ENCODE measurements at places on chromosomes 13 and 19.

DNA sequence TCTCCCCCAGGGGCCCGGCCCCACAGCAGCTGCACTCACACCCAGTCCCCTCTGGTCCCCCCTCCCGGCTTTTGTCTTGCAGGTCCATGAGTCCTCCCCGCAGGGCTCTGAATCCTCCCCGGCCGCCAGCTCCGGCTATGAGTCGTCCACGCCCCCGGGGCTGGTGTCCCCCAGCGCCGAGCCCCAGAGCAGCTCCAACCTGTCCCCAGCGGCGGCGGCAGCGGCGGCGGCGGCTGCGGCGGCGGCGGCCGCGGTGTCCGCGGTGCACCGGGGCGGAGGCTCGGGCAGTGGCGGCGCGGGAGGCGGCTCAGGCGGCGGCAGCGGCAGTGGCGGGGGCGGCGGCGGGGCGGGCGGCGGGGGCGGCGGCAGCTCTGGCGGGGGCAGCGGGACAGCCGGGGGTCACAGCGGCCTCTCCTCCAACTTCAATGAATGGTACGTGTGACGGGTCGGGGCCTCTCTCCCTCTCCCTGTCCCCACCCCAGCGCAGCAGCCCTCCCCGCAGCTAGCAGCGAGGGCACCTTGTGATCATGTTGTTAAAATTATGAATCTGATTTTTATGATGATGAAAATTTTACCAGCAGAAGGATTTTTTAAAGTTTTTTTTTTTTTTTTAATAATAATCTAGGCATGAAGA lies 3.8 kb downstream of the ZIC2 start:
- no peak for DNase-seq

GRCh38 chr19:31413353-31413752 lies 64.1 kb upstream of the TSHZ3 start:
- DNase-seq = no peak

DNA sequence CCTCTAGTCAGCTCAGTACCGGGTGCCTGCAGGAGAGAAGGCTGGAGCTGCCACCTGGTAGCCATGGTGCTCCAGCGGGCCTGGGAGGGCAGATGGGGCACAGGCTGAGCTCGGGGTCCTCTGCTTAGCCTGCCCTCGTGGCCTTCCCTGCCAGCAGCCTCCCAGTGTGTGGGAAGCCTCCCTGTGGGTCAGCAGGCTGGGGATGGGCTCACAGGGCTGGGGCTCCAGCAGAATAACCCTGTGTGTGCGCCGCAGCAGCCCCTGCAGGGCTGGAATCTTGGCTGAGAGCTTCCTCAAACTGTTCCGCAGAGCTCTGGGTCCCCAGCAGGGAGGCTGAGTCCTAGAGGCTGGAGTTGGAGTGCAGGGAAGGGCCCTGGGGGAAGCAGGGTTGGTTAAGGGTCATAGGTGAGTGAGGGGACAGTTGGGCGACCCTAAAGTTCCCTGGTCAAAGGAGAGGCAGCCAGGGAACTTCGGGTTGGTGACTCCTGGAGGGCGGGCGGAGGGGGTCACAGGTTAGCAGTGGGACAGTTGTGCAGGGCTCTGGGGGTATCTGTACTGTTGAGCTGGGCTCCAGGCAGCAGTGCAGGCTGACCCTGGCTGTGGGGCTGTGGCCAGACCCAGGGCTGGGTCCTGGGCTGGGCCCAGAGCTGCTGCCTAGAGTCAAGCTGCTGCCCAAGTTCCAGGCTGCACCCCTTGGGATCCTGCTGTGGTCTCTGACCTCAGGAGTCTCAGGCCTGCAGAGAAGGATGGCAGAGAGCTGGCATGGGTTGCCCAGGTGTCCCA lies 14.0 kb downstream of the ARHGAP33 start:
- DNase-seq = no peak

DNA sequence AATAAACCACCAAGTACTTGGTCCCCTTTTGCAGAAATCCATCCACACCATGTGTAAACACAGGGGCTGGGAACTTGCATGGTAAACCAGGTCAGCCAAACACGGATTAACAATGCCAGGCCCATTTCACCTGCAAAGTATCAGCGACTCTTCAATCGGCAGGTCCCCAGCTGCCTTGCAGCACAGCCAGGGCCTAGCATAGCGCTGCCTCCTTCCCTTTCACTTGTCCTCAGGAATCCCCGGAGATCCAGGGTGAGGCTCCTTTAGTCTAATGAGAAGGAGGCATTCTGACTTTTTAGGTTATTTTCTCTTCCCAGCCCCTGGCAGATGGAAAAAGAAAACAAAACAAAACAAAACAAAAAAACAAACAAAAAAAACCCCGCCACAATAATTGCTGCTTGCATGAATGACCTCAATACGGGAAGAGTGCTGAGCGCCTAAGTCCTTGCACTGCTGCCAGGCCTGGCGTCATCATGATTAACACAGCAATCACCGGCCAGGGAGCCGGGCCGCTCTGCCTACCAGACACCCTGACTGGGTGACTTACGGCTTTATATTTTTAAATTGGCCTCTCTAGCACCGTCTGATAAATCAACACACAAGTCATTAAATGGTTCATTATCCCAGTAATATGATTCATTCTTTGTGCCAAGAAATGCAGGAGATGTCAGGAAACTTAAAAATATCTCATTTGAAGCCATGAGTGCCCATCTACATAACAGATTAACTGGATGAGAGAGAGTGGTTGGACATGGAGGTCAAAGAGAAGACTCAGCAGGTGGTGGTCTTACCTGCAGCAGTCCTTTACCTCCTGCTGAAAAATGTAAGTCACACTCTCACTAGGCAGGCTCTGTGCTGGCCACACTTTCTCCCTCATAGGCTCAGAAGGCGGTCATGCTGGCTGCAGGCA lies 692.7 kb downstream of the UQCRFS1 start:
- DNase-seq = no peak

- no peak for DNase-seq
Observed at GRCh38 chr13:35228536-35228935, 248.0 kb downstream of the MAB21L1 start.

DNA sequence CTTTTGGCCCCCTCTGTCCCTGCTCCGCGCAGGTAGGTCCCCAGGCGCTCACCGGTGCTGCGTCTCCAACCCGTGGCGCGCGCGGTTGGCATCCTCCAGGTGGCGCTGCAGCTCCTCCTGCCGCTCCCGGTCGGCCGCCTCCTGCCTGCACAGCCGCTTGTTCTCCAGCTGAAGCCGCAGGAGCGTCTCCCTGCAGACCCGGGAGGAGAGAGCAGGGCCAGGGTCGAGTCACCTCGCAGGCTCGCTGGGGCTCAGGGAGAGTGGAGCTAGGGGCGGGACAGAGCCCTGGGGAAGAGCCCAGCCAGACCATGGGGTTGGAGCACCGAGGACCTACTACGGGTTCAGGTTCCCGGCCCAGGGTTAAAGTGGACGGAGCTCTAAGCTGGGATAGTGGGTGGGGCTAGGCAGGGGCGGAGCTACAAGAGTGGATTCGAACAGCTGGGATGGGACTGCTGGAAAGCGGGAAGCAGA lies 9.3 kb downstream of the HOOK2 start:
- DNase-seq = peak; percentile 86

DNA sequence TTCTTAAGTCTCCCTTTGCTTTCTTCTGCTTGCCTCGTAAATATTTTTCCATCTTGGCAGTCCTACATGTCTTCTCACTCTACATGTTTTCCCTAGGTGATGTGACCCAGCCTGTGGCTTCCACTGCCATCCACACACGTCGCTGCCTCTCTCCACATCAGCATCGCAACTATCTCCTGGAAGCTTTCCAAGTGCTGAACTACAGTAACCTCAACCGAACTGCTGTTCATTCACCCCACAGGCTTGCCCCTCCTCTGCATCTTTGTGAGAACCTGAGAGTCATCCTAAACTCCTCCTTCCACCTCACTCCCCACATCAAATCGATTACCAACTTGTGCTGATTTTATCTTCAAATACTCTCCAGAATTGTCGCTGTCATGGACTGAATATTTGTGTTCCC lies 41.2 kb upstream of the USPL1 start:
- no peak for DNase-seq
